ENCODE measurements at places on chromosomes 4 and X.

- DNase-seq: no peak
Observed at GRCh38 chrX:153884136-153884535, 1.8 kb downstream of the L1CAM start.

GRCh38 chrX:69082753-69083150 lies 82.5 kb downstream of the PJA1 start:
- no peak for DNase-seq

DNA sequence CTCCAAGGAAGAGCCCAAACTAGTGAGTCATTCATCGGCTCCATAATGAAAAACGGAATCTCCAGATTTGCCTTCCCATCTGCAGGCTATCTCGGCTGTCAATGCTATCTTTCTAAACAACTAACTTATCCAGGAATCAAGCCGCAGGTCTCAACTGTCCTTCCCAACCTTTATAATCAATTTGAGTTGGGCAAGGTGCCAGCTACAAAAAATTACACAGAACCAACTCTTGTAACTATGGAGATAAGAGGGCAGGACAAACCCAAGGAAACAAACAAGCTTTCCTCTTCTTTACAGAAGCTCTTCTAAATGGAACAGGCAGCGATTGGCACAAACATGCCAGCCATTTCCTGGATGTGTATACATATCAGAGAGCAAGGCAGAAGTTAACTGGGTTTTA lies 61.2 kb upstream of the RAI2 start:
- no peak for DNase-seq

DNA sequence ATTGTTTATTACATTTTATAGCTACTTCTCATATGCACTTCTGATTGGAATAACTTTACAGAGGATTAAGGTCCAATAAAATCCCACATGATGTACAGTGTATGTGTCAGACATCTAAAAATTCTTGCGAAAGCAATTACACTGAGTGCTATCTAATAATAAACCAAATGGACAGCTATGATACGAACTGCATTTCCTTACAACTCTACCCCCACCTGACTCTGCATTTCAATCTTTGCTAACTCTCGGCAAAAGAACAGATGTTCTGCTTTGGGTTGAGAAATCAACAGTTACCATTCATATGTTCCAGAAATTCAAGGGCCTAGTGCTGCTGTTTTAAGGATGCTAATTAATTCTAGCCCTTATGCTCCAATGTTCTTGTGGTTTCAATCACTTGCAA lies 287.9 kb upstream of the NOCT start:
- DNase-seq: no peak

DNA sequence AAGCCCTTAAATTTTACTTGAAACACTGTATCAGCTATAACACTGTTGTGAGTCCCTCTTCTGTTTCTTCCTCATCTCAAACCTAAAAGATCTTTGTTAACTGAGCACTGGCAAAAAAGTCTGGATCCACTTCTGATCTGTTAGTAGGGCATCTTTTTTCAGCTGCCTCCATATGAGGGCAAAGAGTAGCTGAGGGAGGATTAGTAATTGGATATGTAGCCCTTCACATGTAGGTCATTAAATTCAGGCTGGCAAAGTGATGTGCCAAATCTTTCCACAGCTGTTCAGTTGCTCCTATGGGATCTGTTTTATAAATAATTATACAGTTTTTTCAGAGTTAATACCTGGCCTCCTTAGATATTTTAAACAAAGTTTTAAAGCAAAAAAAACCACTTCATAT lies 1.1 kb upstream of the TRMT10A start:
- no peak for DNase-seq

DNA sequence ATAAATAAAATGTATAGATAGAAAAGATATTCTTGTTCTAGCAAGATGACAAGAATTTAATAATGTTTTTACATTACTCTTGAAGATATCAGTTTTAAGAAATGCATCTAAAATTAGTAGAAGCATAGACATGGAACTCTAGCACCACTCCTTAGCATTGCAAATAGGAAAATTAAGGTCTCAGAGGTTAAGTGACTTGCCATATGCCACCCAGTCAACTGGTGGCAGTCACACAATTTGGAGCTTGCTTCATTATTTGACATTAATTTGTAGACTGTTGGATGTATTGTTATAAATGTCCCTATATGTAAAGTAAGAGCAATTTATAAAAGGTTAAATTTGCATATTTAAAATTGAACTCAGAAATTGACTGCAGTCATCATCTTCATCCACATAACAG lies 20.8 kb downstream of the GPM6A start:
- DNase-seq: no peak

DNA sequence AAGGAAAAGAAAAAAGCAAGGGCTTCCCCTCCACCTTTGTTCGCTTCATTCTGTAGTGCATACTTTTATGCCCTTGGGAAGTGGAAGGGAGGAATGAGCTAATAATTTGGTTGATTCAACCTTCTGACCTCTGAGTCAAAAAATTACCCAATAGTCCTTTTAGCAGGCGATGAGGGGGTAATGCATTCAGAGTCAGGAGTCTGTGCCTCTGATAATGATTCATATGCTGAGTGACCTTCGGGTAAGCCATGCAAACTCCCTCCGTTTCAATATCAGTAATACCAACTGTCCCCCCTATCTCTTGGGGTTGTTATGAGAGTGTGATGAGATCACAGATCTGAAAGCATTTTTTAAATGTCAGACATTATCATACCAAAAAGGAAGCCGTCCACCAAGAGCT lies 41.6 kb upstream of the ACSL4 start:
- no peak for DNase-seq

- DNase-seq: no peak
Observed at GRCh38 chr4:81136161-81136905, 78.7 kb downstream of the PRKG2 start.

- no peak for DNase-seq
Observed at GRCh38 chrX:11351375-11352295, 58.4 kb downstream of the AMELX start.

DNA sequence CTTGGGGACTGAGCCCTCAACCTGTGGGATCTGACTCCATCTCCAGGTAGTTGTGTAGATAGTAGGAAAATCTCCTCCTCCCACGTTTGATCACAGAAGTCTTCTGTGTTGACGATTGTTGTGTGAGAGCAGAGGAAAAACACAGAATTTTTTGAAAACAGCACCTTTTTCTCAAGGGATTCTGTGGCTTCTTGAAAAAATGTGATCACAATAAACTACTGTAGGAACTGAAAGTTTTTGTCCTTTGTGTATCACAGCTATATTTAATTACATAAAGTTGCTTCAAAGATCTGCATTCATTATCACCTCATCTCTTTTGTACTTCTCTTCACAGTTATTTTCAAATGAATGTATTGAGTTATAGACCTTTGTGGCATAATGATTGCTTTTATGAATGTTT lies 85.1 kb downstream of the AFF1 start:
- DNase-seq: no peak

GRCh38 chr4:73917081-73917501 lies 47.9 kb downstream of the CXCL1 start:
- DNase-seq: no peak

GRCh38 chr4:169619518-169619957 lies 840 bp upstream of the CLCN3 start:
- DNase-seq: peak; percentile 32

GRCh38 chr4:15385928-15386327 lies 41.9 kb upstream of the C1QTNF7 start:
- no peak for DNase-seq

GRCh38 chrX:109760209-109760921 lies 27.3 kb upstream of the ACSL4 start:
- DNase-seq: no peak

GRCh38 chr4:111854494-111855087 lies 290.7 kb upstream of the FAM241A start:
- DNase-seq: no peak

GRCh38 chr4:123415576-123415975 lies 19.0 kb downstream of the SPRY1 start:
- no peak for DNase-seq

GRCh38 chr4:47531241-47531953 lies 46.3 kb downstream of the ATP10D start:
- DNase-seq: peak; percentile 20

- DNase-seq: no peak
Observed at GRCh38 chrX:23559975-23560374, 107.3 kb upstream of the PRDX4 start.

GRCh38 chr4:20528508-20528907 lies 171.8 kb upstream of the PACRGL start:
- DNase-seq: no peak

DNA sequence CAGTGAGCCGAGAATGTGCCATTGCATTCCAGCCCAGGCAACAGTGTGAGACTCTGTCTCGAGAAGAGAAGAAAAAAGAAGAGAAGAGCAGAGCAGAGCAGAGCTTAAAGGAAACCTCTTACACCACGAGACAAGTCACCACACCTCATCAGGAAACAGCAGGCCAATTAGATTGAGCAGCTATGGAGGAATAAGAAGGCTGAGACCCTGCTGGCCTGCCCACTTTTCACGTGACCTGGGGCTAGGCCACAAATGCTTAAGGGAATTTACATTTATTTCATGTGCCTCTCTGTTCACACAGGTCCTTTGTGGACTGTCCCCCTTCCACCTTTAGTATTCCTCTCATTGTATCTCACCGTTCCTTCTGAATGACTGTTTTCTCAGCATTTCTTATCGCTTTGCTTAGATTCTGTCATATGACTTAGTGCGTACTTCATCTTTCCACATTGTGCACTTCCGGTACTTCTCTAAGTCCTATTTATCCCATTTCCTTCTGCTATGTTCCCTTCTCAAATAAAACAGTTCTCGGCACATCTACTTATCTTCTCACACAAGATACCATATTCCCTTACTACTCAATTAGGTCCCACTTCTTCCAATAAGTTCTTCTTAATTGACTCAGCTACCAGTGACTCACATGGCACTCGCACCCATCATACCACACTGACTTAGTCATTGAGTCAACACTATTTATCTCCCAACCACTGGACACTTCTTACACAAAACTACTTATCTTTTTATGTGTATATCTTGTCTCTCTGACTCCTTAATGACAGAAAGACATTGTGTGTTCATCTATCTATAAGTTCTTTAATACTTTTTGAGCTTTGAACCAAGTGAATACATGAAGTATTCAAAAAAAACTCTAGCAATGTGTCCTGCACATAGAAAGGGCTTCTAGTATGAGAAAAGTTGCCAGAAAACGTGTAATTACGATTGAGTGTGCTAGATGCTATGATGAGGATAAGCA lies 11.0 kb downstream of the CUL4B start:
- DNase-seq: no peak

GRCh38 chr4:114116861-114117260 lies 137.4 kb upstream of the ARSJ start:
- DNase-seq: no peak

DNA sequence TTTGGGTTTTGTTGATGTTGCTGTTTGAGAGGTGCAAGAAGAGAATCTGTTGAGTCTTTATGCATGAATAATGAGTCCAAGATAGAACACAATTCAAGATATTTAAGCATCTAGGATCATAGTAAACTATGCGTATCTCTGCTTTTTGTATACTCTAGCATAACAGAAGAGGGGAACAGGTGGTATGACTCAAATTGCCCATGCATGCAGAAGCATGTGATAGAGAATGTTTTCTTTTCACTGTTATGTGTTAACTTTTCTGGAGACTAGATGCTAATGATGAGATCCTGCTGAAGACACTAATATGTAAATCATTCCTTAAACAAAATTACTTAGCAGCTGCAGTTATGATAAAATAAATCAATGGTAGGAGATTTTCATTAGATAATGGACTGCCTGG lies 165.3 kb upstream of the FTHL17 start:
- no peak for DNase-seq

DNA sequence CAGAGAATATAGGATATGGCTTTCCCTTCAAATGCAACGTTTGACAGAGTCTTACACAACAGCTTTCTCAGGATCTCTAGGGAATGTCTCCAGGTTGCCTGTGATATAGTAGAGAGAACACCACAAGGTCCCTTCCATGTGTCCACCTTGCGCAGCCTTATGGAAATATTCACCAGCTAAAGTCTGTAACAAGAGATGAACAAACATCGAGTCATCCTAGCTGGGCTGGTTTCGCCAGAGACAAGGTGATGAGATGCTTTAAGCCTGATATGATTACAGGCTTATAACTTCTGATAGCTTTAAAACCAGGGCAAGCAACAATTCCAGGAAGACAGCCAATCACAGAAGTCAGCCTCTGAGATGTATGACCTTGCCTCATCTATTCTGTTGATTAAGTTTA lies 83.8 kb downstream of the SEL1L3 start:
- DNase-seq: no peak

GRCh38 chrX:11755724-11756123 lies 2.3 kb upstream of the MSL3 start:
- DNase-seq: no peak

- DNase-seq: no peak
Observed at GRCh38 chr4:185275501-185275900, 66.1 kb downstream of the SNX25 start.

DNA sequence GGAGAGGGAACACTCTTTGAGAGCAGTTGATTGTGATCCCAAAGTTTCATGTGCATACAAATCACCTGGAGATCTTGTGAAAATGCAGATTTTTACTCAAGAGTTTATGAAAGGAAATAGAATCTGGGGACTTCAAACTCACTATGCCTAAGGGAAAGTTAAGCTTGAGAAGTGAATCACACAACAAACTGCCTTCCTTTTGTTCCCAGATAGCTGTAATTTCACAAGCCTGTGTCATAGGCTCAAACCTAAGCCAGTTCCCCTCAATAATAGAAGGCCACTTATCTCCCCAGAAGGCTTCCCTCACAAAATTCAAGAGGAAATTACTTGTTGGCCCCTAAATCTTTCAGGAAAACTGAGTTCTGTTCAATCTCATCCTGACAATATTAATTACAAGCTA lies 132.8 kb upstream of the MAGEB16 start:
- DNase-seq: no peak

DNA sequence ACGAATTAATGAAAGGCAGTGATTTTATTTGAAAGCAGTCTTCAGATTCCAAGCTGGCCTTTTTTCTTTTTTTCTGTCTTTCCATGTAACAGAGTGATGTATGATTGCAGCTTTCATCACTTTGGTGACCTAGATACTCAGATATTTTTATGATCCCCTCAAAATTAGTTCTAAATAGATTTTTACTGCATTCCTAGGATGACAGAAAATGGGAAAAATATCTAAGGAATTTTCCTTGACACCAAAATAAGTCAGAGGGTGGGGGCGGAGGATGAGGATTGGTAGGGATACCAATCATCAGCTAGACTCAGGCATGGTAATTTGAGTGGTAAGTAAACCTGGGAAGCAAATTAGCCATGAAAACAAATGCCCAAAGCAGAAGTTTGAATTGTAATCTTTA lies 11.9 kb upstream of the HMGB2 start:
- DNase-seq: no peak

DNA sequence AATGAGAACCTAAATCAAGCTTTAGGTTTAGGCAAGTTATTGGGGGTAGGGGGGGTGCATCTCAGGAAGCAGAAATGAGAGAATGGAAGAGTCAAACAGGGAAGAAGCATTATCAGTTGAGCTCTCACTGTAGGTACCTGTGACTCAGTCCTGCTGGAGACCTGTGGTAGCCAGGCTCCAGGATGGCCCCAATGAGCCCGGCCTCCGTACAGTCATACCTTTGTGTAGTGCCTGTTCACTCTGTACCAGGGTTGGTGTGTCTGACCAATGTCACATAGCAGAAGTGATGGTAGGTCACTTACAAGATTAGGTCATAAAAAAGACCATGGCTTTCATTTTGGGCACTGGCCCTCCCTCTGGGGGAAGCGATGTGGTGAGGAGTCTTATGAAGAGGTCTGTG lies 45.3 kb upstream of the NMU start:
- no peak for DNase-seq
